ENCODE measurements at places on chromosomes 5 and 9. TPM values are rescaled to one million over a fixed set of nuclear protein-coding genes. Genes with fewer than 3 reads are reported as not detected.
A peak's percentile ranks its signal among the peaks of the same experiment; 100 is the strongest.

DNA sequence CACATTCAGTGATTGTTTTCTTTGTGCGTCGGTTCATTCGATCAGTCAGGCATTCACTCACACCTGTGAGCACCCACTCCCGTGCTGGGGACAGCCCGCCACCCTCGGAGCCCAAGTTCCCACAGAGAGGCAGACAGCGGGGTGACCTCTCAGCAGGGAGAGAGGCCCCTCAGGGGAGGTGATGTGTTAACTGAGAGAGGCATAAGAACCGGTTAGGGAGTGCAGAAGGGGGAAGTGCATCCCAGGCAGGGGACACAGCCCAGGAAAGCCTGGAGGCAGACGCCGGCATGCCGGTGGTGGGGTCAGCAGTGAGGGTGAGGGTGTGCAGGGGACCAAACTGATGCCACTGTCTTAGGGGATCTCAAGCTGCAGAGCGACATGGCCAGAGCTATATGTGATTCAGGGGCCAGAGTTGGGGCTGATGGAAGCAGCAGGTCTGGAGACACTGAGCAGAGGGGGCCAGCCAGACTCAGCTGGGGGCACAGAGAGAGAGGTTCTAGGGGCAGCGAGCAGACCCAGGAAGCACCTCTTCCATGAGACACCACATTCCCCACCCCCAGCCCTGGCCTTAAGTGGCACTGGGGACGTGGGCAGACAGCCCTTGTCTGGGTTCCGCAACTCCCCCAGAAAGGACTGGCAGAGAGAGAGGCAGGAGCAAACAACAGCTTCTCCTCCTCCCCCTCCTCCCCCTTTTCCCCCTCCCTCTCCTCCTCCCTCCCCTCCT, 35.9 kb downstream of the HK3 start:
- no peak overlapping the region for H3K4me3 ChIP-seq
- DNase-seq: no peak
- peaks cover 8% of the 10 kb centered on the region for H3K27me3 ChIP-seq
- H3K27ac ChIP-seq: no peak overlapping the region
- no peaks in the 10 kb centered on the region for H3K4me1 ChIP-seq

GRCh38 chr5:179265514-179266290, 79.6 kb downstream of the ADAMTS2 start:
- no peak overlapping the region for H3K27ac ChIP-seq
- H3K27me3 ChIP-seq: peaks cover 10% of the 10 kb centered on the region
- H3K4me1 ChIP-seq: no peaks in the 10 kb centered on the region

DNA sequence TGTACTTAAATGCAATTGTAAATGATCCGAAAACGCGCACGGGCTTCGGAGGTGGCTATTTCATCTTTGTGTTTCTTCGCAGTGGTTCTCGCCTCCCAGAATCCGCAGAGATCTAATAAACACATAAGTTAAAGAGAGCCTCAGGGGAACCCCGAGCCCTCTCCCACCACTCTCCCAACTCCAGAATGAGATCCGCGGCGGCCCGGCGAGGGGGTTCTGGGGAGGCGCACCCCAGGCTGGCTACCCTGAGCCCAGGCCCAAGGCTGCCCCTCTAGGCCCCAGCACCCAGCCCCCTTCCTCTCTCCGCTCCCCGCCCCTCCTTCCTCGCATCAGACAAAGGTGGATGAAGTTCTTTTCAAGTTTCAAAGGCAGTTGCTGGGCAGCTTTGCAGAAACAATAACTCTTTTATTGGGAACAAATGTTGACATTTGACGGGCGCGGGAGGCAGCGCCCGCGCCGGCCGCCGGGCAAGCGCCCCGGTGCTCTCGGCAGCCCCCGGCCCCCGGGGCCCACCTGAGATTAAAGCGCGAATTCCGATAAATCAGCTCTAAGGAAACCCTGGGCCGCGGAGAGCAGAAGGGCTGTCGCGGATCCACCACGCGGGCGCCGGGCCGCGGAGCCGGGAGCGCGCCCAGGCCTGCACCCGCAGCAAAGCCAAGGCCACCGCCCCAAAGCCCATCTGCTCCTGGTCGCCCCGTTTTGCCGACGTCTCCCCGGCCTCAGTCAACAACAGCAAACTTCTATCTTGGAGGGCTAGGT, 8.4 kb downstream of the IRX2 start:
- no peaks in the 10 kb centered on the region for H3K4me1 ChIP-seq
- H3K27me3 ChIP-seq: no peaks in the 10 kb centered on the region
- peak overlapping the region; percentile 28 for H3K4me3 ChIP-seq
- no peak overlapping the region for H3K27ac ChIP-seq
- H3K36me3 ChIP-seq: peaks cover 4% of the 10 kb centered on the region

DNA sequence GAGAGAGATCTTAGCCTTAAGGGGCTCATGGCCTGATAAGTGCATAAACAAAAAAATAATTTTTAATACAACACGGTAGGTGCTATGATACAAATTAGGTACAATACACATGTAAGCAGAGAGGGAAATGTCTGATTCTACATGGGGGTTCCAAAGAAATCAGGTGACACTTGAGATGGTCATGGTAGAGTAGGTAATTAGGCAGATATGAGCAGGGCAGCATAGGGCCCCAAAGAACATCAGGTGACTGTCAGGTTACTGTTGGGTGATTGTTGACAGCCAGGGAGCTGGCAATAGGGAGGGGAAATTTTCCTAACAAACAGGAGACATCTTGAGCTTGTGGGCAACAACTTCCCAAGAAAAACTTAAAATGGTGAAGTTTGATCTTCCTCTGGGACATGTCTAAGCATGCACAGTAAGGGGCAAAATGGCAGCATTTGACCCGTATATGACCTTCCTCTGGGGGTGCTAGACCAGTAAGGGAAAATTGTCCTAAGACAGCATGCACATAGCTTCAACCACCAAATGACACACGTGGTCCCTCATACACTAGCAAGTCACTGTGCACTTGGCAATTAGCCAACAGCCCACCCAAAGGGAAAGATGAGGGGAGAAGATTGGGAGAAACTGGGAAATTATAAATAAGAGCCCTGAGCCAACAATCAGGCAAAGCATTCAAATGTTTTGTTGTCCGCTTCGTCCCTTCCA, 37.3 kb upstream of the TENT4A start:
- H3K27me3 ChIP-seq: no peaks in the 10 kb centered on the region
- no peak overlapping the region for H3K27ac ChIP-seq
- H3K4me1 ChIP-seq: no peaks in the 10 kb centered on the region
- no peaks in the 10 kb centered on the region for H3K36me3 ChIP-seq

The HTR4 gene
- total RNA-seq: not detected

GRCh38 chr5:152270096-152270495, 135.0 kb downstream of the NMUR2 start:
- no peaks in the 10 kb centered on the region for H3K4me1 ChIP-seq
- no peak overlapping the region for H3K27ac ChIP-seq
- no peak overlapping the region for H3K4me3 ChIP-seq

The FIBCD1 gene
- 1.5 TPM for total RNA-seq

DNA sequence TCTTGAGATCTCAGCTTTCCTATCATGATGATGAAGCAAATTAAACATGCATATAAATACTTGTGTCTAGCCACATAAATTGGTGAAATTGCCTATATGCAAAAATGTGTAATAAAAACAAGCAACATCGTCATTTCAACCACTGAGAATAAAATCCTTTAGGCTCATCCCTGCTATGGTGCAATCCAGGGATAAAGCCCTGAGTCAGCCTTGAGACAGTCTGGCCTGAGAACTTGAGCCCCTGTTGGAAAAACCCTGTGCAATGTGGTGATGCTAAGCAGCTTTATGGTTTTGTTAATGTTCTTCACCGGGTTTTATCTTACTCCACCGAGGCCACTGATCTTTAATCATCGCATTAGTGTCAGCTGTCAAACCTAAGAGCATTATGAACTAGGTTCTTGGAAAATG, 170.5 kb downstream of the DCP2 start:
- no peak for DNase-seq
- no peaks in the 10 kb centered on the region for H3K4me1 ChIP-seq
- H3K27ac ChIP-seq: no peak overlapping the region
- no peaks in the 10 kb centered on the region for H3K36me3 ChIP-seq
- H3K4me3 ChIP-seq: no peak overlapping the region
- H3K27me3 ChIP-seq: no peaks in the 10 kb centered on the region

GRCh38 chr9:132750668-132751067, 80.4 kb downstream of the GTF3C4 start:
- no peaks in the 10 kb centered on the region for H3K4me1 ChIP-seq
- DNase-seq: no peak
- no peaks in the 10 kb centered on the region for H3K36me3 ChIP-seq
- no peak overlapping the region for H3K27ac ChIP-seq
- no peak overlapping the region for H3K4me3 ChIP-seq

DNA sequence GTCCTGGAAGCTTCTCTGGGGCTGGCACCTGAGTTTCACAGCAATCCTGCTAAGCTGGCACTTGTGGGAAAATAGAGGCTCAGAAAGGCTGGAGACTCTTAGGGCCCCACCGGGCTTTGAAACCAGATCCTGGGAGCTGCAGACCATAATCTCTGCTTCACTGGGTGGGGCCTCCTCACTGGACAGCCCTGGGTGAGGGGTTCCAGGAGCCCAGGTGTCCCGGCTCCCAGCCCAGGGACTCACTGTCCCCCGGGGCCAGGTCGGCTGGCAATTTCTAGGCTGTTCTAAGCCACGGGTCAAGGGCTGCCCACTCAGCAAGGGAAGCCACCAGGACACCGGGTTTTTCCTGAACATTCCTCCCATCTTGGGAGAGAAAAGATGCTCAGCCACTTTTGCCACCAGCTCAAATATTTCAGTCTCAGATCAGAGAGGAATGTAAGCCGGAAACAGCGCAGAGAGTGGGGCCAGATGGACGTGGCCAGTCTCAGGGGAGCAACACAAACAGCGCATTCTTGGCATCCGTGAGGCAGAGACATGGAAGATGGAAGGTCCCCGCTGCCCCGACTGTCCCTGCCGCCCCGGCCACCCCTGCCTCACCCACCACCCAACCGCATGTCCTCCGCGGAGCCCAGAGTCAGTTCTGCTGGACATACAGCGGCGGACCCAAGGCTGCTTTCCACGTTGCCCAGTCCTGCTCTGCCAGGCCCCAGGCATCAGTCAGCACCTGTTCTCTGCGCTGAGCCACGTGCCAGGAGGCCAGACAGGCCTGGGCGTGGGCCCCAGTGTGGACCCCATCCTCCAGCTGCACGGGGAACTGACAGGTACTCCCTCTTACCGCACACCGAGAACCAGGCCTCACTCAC, 72.6 kb downstream of the VAV2 start:
- H3K36me3 ChIP-seq: no peaks in the 10 kb centered on the region
- no peak overlapping the region for H3K4me3 ChIP-seq
- H3K27me3 ChIP-seq: no peaks in the 10 kb centered on the region
- H3K27ac ChIP-seq: no peak overlapping the region
- peaks cover 13% of the 10 kb centered on the region for H3K4me1 ChIP-seq

The PCDHA11 gene
- 0.64 TPM for total RNA-seq

The PAEP gene
- total RNA-seq: not detected

GRCh38 chr5:72584466-72584865, 77.3 kb upstream of the ZNF366 start:
- no peaks in the 10 kb centered on the region for H3K4me1 ChIP-seq
- H3K27me3 ChIP-seq: peaks cover 8% of the 10 kb centered on the region

DNA sequence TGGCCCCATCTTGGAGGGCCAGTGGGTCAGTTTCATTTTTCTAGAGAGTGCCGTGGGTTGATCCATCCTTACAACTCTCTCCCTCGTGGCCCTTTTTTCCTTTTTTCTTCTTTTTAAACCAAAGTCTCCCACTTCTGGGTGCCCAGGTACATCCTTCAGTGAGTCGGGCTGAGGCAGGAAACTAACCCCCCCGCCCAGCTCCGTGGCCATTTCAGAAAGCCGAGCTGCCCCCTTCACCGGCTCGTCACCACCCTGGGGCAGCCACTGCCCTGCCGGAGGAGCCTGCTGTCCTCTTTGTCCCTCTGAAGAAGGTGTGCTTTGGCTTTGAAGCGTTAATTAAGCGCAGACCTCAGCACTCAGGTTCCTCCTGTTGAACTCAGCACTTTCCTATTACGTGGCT, 5.2 kb downstream of the CFAP77 start:
- no peak for DNase-seq
- no peaks in the 10 kb centered on the region for H3K36me3 ChIP-seq
- peaks cover 61% of the 10 kb centered on the region for H3K27me3 ChIP-seq
- no peaks in the 10 kb centered on the region for H3K4me1 ChIP-seq
- no peak overlapping the region for H3K27ac ChIP-seq

DNA sequence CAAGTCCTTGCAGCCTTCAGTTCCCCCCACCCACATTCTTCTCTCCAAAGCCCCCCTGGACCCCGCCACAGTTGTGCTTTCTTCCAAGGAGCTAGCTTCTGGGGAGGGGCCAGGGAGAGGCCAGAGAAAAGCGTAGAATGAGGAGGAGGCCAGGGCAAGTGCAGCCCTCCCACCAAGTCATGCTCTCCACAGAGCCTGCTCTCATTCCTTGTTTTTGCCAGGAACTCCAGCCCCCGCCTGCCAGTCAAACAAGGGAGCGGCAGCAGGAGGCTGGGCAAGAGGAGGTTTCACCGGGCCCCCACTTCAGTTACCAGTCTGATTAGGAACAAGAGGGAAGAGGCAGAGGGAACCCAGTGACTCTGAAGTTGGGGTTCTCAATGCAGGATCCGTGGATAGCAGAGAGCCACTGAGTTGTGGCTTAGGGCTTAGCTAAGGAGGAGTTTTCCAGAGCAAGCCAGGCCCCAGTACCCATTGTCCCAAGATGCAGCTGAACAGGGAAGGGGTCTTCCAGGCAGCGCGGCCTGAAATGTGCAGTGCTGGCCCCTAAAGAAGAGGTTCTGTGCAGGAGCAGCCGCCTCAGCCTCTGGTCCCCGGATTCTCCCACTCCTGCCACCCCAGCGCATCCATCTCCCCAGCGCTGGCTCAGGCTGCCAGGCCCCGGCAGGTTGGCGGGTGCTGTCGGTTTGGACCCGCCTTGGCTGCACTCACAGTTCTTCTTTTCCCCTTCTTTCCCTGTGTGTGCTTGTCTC, 120.6 kb downstream of the DAB2IP start:
- H3K27me3 ChIP-seq: no peaks in the 10 kb centered on the region
- no peak for DNase-seq
- no peaks in the 10 kb centered on the region for H3K4me1 ChIP-seq

- no peak for DNase-seq
- no peak overlapping the region for H3K4me3 ChIP-seq
- no peaks in the 10 kb centered on the region for H3K36me3 ChIP-seq
- no peaks in the 10 kb centered on the region for H3K27me3 ChIP-seq
- H3K4me1 ChIP-seq: peaks cover 16% of the 10 kb centered on the region
- peak overlapping the region; percentile 11 for H3K27ac ChIP-seq
Measured at GRCh38 chr5:39092581-39093351, 18.6 kb upstream of the RICTOR start.

GRCh38 chr9:117096138-117096537, 318.7 kb downstream of the ASTN2 start:
- H3K27ac ChIP-seq: no peak overlapping the region
- no peaks in the 10 kb centered on the region for H3K4me1 ChIP-seq

GRCh38 chr5:144284931-144285502, 114.3 kb downstream of the KCTD16 start:
- no peaks in the 10 kb centered on the region for H3K27me3 ChIP-seq
- no peak overlapping the region for H3K4me3 ChIP-seq
- no peaks in the 10 kb centered on the region for H3K36me3 ChIP-seq
- no peak overlapping the region for H3K27ac ChIP-seq
- H3K4me1 ChIP-seq: no peaks in the 10 kb centered on the region
- no peak for DNase-seq

GRCh38 chr5:170510559-170510958, 6.7 kb downstream of the KCNIP1 start:
- H3K36me3 ChIP-seq: no peaks in the 10 kb centered on the region
- peaks cover 17% of the 10 kb centered on the region for H3K4me1 ChIP-seq
- DNase-seq: no peak
- H3K27ac ChIP-seq: no peak overlapping the region
- H3K27me3 ChIP-seq: peaks cover 30% of the 10 kb centered on the region

GRCh38 chr5:175457466-175457865, 13.5 kb upstream of the DRD1 start:
- no peak overlapping the region for H3K4me3 ChIP-seq
- H3K27ac ChIP-seq: no peak overlapping the region
- peaks cover 39% of the 10 kb centered on the region for H3K27me3 ChIP-seq
- no peaks in the 10 kb centered on the region for H3K36me3 ChIP-seq
- H3K4me1 ChIP-seq: no peaks in the 10 kb centered on the region
- DNase-seq: no peak
